ENCODE measurements at places on chromosomes 7 and 10. TPM values are rescaled to one million over a fixed set of nuclear protein-coding genes. Genes with fewer than 3 reads are reported as not detected.

DNA sequence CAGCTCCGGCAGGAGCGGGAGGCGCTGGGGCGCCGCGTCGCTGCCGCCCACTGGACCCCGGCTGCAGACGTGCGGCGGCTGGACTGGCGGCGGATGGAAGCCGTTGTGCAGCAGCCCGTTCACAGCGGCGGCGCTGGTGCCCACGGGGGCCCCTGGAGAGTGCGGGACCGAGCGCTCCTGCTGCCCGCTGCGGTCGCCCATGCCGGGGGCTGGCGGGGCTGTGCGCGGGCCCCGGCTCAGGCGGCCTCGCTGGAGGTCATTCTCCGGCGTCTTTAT, 413 bp downstream of the PANK1 start:
- no peak for DNase-seq

DNA sequence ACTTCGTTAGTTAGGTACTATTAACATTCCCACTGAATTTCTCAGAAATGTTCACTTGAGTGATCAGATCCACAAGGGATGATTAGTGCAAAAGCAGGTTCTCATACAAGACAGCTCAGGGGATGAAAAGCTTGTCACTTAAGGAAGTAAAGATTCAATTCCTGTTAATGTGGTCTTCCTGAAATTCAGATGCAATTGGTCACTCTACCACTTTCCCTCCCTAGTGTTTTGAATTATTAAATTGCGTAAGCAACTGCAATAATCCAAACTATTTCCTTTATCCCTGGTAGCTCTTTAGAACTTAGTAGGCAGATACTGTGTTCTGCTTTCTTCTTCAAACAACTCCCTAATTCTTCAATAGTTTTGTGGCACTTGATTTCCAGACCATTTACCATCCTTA, 121.4 kb downstream of the MAGI2 start:
- DNase-seq: no peak

- DNase-seq: no peak
Observed at GRCh38 chr10:110711382-110711781, 67.2 kb downstream of the RBM20 start.

Gene GPC2
- 2.7 TPM for total RNA-seq

DNA sequence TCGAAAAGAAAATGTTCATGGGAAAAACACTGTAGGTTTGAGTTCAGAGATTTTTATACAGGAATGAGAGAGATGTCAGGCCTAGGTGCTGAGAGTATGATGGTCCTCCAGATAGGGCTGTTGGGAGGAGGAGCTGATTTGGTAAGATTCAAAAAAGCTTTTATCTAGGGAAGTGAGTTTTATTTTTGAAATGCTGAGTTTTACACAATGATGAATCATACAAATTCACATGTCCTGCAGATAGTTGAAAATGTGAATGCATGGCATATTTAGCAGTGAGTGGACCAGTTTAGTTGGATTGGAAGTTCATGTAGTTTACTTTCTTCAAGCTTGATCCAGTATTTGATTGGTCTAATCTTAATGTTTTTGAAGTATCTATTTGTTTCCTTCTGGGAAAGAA, 154.8 kb downstream of the LRRC4 start:
- no peak for DNase-seq

Gene MOGAT3
- total RNA-seq: not detected

DNA sequence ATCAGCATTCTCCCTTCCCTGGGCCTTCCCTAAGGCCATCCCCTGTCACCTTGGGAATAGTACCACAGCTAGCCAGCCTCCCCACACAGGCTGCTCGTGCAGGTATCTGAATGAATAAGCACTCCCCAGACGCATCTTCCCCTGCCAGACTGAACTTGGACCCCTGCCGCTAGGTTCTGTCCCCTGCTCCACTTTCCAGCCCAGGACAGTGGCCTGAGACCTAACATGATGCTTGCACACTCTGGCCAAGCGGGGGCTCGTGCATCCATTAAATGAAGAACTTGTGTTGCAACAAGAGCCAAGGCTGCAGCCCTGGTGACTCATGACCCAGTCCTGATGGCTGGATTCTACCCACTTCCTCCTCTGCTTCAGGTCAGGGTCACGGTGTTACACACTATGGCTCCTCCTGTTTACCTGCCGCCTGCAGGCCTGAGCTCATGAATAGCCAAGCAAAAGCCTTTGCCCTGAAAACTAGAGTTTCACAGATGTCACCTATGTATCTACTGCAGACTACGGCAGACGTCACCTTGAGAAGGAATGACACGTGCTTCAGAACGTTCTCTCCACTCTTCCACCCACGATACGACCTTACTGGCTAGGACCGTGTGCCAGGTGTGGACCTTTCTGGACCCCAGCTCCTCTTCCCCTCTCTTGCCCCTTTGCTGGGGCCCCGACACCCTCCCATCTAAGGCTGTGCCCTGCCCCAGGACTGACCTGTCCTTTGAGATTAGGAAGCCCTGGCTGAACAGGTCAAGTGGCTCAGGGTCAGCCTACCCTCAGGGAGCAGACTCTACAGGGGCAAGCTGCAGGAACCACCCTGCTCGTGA, 6.5 kb downstream of the ASB13 start:
- DNase-seq: no peak

Gene UCN3
- not detected for total RNA-seq

GRCh38 chr10:11678074-11678793, 63.9 kb upstream of the ECHDC3 start:
- no peak for DNase-seq

DNA sequence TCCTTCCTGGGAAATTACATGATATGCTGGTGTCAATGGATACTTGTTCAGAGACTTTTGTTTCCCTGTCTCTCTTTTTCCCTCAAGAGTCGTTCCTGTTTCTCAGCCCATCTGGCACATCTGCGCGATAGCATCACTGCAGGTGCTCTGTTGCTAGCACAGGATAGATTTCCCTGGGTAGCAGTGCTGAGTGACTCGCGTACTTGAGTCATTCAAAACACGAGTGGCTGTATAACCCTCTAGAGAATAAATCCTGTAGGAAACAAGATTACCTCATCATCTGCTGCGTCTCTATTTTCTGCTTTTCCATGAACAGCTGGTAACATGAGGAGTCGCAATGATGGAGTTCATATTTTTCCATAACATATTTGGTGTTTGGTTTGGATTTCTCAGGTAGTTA, 452.0 kb upstream of the FZD8 start:
- no peak for DNase-seq

Measured in sciatic nerve (tissue), 2 donors.